ENCODE measurements at places on chromosomes 3 and 15.
A peak's percentile ranks its signal among the peaks of the same experiment; 100 is the strongest.

GRCh38 chr3:8548502-8549275, 47.1 kb downstream of the LMCD1 start:
- no peak for DNase-seq

GRCh38 chr3:4812591-4812990, 166.6 kb upstream of the BHLHE40 start:
- no peak for DNase-seq

DNA sequence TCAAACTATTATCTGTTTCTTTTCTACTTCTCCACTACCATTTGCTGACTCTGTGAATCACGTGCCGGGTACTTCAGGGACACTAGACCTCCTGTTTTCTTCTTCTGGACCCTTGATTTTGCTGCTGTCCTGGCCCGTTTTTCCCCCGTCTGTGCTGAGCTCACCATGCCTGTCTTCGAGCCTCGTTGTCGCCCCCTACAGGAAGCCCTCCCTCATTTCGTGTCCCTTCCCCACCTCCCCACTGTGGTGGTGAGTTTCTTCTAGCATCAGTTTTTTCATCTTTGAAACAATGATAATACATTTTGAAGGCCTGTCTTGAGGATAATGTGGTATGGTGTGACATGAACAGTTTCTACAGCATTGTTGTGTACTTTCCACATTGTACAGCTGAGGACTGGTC, 12.8 kb downstream of the GABRG3 start:
- DNase-seq: no peak

DNA sequence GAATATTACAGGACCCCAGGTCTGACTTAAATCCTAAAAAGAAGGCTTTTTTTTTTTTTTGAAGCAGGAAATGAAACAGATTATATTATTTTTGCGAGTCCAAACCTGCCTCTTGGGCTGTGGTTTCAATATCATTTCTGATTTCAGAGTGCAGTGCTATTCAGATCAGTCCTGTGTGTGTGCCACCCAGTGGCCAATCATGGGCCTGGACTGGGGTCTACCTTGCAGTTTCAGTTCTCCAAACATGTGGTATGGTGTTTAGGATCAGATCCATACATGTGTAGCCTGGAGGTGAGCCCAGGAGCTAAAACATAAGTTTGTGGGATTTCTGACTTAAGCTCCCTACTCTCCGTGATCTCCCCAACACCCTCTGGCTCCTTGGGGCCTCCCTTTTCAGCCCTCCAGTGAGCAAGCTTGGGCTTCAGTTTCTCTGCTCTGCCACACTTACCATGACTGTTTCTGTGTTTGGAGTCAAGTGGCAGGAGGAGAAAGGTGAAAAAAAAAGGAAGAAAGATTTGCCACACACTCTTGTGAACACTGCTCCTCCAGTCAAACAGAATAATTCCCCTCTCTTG, 12.1 kb upstream of the THSD4 start:
- no peak for DNase-seq

- peak; percentile 33 for DNase-seq
Observed at GRCh38 chr15:91049378-91050127, 27.2 kb upstream of the VPS33B start.

GRCh38 chr3:42264399-42265058, 1.5 kb downstream of the CCK start:
- DNase-seq: no peak

GRCh38 chr3:80890571-80890970, 870.9 kb downstream of the GBE1 start:
- DNase-seq: no peak

DNA sequence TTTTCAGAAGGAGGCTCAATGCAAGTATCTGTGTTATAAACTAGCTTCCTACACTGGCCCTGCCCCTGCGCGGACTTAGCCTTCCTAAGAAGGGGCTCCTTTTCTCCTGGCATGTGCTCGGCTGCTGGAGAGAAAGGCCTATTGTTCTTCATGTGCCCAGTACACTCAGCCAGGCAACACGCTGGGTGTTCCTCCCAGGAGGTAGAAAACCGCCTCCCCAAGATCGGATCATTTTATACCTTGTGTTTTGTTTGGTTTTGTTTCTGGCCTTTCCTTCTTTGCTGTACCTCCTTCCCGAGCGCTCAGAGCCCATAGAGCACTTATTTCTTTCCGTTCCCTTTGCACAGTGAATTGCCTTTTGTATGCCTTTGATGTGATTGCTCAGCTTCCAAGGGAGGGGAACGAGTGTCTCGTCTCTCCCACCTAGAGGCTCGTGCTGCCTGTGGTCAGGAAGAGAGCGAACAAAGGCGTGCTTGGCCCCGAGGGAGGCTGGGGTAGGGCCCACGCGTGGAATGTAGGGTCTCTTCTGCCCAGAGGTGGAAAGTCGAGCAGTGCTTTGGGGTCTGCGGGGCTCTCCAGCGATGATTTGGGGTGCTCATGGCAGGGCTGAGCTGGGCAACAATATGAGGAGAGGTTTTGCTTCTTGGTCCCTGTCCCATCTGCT, 30.0 kb downstream of the CCNL1 start:
- DNase-seq: no peak

DNA sequence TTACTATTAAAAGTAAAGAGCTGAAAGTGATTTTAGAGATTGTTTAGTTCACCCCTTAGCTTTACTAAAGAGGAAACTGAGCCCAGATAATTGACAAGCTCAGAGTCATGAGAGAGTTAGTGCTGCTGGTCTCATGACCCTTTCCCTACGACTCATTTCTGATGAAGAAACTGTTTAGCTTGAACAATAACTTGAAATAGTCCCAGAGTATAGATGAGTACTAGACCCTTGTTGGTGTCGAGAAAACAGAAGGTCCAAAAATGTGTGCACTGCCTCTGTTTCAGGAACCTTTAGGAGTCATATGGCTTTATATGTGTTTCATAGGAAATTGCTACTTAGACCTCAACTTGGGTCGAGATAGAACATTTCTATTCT, 58.2 kb downstream of the IL16 start:
- DNase-seq: no peak

DNA sequence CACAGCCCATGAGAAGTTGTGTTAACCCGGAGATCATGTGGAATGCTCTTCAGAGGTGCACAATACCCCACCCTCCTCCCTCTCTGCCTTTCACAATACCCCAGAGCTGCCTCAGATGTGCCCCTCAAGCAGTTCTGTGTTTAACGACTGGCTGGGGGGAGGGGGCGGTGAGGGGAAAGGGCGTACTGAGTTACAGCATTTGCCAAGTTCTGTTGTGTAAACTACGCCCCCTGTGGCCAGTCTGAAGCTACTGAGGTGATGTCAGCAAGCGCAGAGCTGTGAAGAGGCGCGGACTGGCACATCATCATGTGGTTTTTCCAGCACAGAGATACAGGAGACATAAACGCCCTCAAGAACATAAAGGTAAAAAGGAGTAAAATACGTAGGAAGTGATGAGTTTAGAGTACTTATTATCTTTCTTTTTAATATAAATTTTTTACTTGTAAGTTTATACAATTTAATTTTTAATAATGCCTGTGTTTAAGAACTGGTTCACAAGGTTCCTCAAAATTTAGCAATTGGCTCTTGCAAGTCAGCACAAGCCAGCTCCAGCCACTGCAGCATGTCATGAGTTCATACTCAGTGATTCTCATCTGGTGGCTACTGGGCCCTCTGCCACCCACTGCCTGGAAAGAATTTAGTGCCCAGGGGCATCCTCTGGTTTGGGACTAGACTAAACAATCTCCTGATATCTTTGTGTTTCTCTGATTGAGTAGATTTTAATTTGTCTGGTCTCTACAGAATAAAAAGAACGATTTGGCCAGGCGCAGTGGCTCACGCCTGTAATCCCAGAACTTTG, 1.7 kb downstream of the EPB42 start:
- DNase-seq: no peak

DNA sequence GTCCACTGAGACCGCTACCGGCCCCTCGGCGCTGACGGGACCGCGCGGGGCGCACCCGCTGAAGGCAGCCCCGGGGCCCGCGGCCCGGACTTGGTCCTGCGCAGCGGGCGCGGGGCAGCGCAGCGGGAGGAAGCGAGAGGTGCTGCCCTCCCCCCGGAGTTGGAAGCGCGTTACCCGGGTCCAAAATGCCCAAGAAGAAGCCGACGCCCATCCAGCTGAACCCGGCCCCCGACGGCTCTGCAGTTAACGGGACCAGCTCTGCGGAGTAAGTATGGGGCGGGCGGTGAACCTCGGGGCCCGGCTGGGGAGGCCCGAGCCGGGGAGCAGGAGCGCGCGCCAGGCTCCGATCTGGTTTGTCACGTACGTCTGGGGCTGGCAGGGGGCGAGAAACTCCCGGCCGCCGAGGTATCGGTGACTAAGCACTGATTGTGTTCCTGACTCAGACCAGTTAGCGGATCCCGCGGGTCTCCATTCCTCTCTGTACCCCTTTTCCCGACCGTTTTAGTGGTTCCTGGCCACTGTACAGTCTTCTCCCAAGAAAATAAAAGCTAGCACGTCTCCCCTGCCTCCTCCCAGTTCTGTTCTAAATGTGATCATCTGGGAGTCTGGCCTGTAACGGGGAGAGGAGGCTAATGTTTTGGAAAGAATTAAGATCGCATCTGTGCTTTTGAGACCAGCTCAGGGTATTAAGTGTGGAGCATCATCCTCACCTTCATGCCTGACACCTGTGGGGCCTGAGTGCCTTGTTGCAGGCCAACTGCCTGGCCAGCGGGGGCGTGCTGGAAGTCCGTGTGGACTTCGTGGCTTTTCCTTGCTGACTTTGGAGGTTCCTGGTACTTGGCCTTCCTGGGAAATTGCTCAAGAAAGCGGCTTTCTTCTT, 691 bp downstream of the MAP2K1 start:
- peak; percentile 71 for DNase-seq

GRCh38 chr3:10522646-10523303, 17.4 kb upstream of the ATP2B2 start:
- no peak for DNase-seq

GRCh38 chr3:183875411-183875810, 9.3 kb downstream of the PARL start:
- no peak for DNase-seq

- no peak for DNase-seq
Observed at GRCh38 chr3:158108445-158108985, 1.4 kb upstream of the RSRC1 start.

DNA sequence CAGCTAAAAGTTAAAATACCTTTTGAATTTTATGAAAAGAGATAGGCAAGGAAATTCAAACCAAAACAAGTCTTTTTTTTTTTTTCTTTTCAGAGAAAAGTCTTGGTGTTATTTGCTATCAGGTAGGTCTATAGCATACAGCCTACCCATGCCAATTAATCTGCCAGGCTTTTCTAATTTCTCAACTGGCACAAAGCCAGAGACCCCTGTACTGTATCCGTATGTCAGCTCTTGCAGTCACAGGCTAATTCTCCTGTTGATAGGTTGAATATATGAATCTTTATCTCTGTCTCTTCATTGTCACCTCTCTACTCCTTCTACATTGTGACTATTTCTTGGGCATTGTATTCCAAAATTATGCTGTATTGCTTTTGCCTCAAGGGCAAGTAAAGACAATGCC, 133.4 kb downstream of the IL5RA start:
- DNase-seq: no peak

DNA sequence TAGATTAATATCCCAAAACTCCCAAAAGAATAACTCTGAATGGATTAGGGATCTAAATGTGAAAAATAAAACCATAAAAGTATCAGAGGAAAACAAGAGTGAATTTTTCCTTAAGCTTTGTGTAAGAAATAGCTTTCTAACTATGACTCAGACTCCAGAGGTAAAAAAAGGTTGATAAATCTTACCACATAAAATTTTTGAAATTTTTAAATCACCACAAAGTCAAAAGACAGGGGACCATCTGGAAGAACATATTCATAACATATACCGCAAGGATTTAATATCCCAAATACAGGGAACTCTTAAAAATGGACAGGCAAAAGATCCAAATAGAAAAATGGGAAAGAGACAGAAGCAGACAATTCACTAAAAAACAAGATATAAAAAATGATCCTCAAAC, 145.0 kb downstream of the ARNT2 start:
- DNase-seq: no peak

- no peak for DNase-seq
Observed at GRCh38 chr15:65816441-65816840, 24.3 kb upstream of the DENND4A start.

DNA sequence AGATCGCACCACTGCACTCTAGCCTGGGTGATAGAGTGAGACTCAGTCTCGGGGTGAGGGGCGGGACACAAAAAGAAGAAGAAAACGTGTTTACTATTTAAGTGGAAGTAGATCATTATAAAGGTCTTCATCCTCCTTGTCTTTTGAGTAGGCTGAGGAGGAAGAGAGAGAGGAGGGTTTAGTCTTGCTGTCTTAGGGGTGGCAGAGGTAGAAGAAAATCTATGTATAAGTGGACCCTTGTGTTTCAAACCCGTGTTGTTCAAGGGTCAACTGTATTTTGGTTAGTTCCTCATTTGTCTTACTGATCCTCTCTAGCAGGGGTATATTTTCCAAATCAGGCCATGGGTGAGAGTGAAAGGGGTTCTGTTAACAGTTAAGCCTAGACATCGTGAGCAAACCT, 40.1 kb downstream of the TRIM71 start:
- DNase-seq: no peak

GRCh38 chr15:46280762-46281542, 646.1 kb downstream of the SQOR start:
- no peak for DNase-seq

- no peak for DNase-seq
Observed at GRCh38 chr3:14227856-14228255, 49.2 kb downstream of the LSM3 start.

Measured in stimulated activated CD4-positive, alpha-beta T cell treated with anti-CD3 and anti-CD28 coated beads, TNF-alpha, amount 100 ng/mL, for 4 hours (primary cell).